SIG-M5 (cell line): ENCODE measurements at places on chromosomes 4 and X.
A peak's percentile ranks its signal among the peaks of the same experiment; 100 is the strongest.

- DNase-seq = no peak
These were observed 124.0 kb upstream of the ZCCHC13 start for GRCh38 chrX:74179990-74180389.

DNA sequence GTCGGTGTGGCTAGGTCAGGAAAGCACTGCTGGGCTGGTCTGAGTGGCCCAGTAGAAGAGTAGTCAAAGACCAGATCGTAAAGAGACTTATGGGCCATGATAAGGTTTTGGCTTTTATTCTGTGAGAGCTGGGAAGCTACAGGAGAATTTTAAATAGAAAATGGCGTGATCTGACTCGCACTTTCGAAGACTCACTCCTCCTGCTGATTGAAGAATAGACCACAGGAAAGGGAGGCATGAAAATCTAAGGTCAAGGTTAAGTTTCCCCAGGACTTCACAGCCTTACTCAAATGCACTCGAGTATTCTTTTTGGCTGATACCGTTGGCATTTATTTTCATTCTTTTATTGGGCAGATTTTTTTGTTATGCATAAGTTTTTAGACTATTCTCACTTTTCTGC, 231.4 kb upstream of the ANKRD50 start:
- DNase-seq = no peak

DNA sequence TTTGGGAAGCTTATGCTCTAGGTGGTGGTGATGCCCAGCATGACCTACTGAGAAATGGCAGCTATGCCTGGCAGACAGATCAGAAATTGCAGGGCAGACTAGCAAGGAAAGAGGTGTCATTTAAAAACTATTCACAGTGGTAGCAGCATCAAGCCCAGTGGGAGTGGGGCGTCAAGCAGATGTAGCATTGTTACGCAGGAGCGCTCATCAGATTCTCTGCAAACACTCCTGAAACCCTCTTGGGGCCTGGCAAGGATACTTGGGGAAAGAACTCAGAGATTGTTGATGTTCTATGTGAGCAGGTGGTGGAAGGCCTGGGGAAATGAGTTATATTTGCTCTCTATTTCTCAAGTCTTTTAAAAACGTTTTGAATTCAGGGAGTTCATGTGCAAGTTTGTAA, 437.6 kb downstream of the RAPGEF2 start:
- DNase-seq = no peak

- DNase-seq = no peak
These were observed 179.5 kb downstream of the GABRB1 start for GRCh38 chr4:47210828-47211227.

GRCh38 chrX:9581771-9582385, 117.0 kb downstream of the TBL1X start:
- DNase-seq = no peak

- no peak for DNase-seq
These were observed 31.4 kb downstream of the GC start for GRCh38 chr4:71752383-71753042.

DNA sequence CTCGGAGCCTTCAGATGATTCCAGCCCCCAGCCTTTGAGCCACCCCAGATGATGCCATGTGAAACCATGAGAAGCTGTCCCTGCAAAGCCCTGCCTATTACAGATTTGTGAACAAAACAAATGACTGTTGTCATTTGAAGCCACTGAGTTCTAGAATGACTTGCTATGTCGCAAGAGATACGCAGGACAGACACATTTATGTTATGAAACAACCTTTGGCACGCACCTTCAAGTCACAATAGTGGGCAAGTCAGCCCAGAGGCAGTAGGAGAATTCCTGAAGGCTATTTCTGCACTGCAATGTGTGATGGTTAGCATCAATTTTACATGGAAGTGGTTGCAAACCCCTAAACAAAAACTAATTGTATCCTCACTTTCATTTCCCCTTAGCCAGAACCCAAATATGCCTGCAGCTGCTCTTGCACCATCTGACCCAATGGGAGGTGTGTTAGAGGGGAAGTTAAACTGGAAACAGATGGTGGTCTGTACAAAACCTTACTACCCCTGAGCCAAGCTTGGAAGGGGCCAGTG, 174.4 kb upstream of the ATP6AP2 start:
- DNase-seq = peak; percentile 86

DNA sequence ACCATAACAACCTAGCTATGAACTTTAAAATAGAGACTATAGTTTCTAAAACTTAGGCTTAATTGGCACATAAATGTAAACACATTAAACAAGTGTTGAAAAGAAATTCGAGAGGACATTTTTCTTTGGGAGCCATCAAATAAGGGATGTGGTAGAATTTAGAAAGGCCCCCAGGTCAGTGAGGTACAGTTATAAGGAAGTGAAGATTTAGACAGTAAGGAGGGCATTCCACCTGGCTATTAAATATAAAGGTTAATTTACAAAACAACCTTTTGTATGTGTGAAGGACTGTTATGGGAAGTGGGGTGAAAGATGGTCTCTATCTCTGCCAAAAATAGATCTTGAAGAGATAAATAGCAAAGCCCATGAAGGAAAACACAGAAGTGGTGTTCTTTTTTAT, 83.9 kb downstream of the AFF1 start:
- DNase-seq = no peak

DNA sequence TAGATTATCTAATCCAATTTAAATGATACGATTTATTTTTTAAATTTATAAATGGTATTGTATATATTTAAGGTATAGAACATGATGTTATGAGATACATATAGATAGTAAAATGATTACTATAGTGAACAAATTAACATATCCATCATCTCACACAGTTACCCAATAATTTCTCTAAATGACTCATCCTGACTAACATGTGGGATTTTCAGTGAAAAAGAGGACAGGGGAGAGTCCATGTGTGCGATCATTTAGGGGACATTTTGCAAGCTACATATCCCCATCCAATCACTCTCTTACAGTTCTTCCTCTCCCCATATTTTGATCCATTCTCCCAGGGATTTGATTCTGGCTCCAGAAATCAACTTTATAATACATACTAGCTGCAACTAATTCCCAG, 88.2 kb downstream of the ABCB7 start:
- DNase-seq = no peak

DNA sequence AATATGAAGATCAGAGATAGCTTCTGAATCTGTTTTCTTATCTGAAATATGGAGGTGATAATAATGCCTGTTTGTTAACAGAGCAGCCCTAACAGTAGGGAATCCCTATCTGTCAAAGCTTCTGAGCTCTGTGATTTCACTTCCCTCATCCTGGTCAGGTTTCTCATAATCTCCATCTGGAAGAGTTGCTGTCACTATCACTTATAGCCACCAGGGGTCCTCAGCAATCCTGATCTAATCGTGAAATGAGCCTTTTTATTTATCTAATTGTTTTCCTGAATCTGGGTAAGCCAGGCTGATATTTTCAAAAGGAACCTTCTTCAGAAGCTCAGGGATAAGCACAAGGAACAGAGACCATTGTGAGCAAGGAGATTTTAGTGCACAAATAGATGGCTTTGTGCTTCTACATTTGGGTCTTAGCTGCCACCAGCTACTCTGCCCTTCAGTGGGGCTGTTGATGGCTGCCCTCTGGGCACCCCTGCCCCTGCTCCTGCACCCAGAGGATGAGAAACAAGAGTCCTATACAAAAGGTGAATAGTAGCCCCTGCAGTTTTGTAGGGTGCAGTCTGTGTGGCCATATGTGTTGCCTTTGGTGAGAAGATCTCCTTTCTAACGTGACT, 196.4 kb upstream of the RADX start:
- no peak for DNase-seq

GRCh38 chrX:78624962-78625909, 33.9 kb downstream of the RTL3 start:
- DNase-seq = peak; percentile 56

- DNase-seq = peak; percentile 25
These were observed 105.7 kb upstream of the GATB start for GRCh38 chr4:151866592-151866918.

DNA sequence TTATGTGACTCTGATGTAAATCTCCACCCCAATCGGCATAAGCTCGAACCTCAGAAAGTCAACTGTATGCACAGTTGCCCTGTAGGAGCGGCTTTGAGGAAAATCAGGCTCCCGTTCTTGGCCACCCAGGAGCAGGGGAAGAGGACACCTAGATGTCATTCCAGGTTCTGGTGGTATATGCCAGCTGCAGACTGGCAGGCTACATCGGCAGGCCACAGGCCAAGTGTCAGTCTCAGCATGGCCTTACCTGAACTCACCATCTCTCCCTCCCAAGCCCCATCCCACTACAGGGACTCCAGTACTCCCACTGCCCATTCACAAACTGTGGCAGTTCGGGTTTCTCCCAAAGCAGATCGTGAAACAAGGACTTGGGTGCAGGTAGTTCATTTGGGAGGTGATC, 428.1 kb downstream of the BCOR start:
- no peak for DNase-seq

- DNase-seq = no peak
These were observed 153.4 kb downstream of the PTTG2 start for GRCh38 chr4:38113551-38113950.

GRCh38 chrX:108362026-108362425, 76.2 kb downstream of the COL4A6 start:
- no peak for DNase-seq

GRCh38 chr4:173990126-173990868, 293.2 kb downstream of the FBXO8 start:
- DNase-seq = no peak

DNA sequence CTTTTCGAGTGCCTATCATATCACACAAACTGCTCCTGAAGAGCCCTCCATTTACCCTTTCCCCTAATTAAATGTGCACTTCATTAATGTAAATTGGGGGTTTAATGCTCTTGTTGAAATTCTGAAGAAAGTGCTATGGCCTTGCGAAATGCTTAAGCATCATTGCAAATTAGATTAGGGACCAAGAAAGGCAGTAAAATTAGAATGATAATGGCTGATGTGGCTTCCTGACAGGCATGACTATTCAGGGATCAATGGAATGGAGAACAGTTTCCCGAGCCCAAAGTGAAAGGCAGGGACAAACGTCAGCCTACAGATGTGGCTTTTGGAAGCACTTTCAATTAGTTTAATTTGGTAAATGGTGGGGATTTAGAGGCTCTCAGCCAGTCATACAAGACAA, 120.1 kb downstream of the NKX6-1 start:
- DNase-seq = no peak

DNA sequence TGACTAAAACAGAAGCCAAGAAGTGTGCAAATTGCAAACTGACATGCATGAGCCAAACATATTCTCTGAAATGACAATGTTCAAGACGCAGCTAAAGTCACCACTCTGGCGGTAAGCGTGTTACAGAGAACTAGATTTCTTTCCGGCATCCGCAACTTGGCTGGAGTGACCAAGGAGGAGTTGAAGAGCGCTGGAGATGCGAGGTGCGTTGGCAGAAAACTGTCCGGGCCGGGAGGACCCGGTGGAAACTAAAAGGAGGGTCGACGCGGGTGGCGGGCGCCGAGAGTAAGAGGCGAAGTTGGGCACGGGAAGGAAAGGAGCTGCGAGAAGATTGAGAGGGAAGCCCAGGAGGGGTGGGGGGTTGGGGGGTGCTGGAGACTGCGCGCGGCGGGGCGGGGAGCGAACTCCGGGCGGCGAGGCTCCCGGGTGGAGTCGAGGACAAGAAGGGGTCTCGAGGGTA, 807 bp downstream of the SEL1L3 start:
- DNase-seq = no peak

GRCh38 chrX:155766321-155766720, 114.8 kb upstream of the VAMP7 start:
- DNase-seq = no peak

GRCh38 chrX:16931371-16931770, 15.1 kb upstream of the REPS2 start:
- DNase-seq = peak; percentile 18

GRCh38 chr4:101500742-101501141, 153.4 kb upstream of the PPP3CA start:
- no peak for DNase-seq
